ENCODE measurements at places on chromosomes 5 and 9.

DNA sequence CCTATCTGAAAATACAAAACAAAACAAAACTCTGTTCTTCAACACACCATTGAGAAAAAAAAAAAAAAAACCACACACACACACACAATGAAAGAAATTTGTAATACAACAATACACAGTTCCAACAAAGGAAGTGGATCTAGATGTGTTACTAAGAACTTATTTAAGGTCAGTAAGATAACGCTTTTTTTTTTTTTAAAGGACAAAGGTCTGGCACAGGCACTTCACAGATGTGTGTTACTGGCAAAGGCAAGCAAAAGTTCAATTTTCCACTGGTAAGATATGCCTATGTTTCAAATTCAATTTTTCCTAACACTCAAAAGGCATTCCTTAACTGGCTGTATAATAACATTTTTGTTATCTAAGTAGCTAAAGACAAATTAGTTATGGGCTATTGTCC, 3.6 kb downstream of the RFK start:
- DNase-seq: no peak

- DNase-seq: no peak
Measured at GRCh38 chr9:68836788-68837187, 131.7 kb downstream of the PIP5K1B start.

DNA sequence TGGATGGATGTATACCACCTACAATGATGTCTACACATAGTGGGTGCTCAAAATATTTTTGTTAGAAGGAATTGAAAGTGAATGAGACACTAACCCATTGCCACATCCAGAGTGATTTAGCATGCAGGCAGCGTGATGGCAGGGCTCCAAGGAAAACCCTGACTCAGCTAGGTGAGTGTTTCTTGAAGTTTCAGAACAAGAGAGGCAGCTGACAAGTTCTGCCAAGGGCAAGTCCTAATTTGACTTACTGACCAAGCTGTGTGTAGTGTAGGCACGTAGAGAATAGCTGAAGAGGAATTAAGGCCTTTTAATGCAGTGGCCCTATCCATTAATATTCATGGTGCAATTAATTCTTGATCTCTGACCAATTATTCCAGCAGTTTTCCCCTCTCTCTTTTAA, 107.8 kb upstream of the ATP10B start:
- peak; percentile 0 for DNase-seq

DNA sequence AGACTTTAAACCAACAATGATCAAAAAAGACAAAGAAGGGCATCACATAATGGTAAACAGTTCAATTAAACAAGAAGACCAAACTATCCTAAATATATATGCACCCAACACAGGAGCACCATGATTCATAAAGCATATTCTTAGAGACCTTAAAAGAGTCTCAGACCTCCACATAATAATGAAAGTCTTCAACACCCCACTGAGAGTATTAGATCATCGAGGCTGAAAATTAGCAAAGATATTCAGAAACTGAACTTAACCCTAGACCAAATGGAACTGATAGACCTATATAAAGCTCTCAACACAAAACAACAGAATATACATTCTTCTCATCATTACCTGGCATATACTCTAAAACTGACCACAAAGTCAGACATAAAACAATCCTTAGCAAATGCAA, 11.7 kb upstream of the SPINK14 start:
- DNase-seq: no peak

GRCh38 chr5:77210964-77211690, 647 bp downstream of the PDE8B start:
- DNase-seq: no peak

DNA sequence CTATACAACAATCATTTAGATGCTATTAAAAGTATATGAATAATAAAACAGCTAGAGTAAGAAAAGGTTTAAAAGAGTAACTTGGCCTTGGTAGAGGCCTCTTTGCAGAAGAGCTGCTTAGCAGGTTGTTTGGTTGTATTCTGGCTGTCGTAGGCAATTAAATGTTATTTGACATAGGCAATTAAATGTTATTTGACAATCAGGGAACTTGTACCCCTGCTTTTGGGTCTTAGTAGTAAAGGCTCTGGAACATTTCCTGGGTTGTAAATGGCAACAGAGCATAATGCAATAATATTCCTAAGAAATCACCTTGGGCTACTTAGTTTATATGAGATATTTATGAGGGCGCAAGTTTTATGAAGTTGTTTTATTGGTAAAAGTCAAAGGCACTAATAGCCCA, 84.4 kb upstream of the SLC28A3 start:
- no peak for DNase-seq

- no peak for DNase-seq
Measured at GRCh38 chr5:14706615-14707021, 42.1 kb downstream of the OTULIN start.

DNA sequence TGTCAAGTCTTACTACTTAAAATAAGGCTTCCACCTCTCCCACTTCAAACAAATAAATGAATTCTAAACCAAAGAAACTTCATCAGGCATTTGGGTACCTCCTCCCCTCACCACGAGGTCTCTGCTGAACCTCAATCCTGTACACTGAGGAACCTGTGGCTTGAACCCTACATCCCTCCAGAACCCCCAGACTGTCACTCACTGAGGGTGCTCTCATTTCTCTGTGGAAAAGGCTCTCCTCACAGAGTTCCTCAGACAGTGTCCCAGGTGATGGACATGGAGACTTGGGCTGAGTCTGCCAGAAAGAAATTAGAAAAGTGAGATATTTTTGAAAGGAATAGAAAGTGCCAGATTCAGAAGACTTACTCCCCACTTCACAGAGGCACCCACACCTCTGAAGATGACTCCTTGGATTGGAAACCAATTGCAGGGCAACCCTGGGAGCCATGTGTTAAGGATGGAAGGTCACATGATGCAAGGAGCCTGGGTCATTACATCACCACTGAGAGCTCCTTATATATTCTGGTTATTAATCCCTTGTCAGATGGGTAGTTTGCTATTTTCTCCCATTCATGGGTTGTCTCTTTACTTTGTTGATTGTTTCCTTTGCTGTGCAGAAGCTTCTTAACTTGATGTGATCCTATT, 19.8 kb downstream of the MLANA start:
- DNase-seq: no peak

GRCh38 chr9:113599646-113600022, 136.1 kb downstream of the RGS3 start:
- no peak for DNase-seq

- DNase-seq: no peak
Measured at GRCh38 chr9:77707383-77708063, 59.4 kb upstream of the GNA14 start.

DNA sequence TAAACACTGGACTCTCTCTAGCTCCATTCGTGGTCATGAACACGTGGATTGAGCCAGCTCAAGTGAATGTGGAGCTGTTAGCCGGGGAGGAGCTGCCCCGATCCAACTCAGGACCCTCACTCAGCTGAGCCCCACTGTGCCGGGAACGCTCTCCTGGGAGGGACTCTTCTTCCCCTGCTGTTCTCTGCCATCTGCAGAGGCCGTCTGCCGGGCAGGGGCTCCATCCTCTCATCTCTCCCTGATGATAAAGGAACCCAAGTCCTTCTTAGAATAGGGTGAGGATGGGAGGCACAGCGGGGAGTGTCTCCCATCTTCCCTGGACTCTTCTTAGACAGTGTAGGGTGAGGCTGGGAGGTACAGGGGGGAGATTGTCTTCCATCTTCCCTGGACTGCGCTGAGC, 120.5 kb upstream of the IRX4 start:
- no peak for DNase-seq

GRCh38 chr9:99107421-99107820, 2.5 kb downstream of the TGFBR1 start:
- DNase-seq: no peak

- DNase-seq: no peak
Measured at GRCh38 chr5:35850967-35851680, 5.6 kb upstream of the IL7R start.

DNA sequence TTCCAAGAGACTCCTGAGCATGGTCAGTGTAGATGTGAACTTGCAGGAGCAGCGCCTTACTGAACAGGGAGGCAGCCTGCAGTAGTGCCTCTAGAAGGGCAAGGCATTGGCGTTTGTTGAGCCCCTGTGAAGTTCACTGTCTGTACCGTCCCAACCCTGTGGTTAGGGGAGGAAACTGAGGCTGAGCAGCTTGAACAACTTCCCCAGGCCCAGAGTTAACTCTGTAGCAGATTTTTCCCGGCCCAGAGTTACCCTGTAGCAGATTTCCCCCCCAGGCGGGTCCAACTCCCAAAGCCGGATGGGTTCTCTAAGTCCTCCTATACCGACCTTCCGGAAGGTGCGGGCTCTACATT, 9.6 kb downstream of the LMX1B start:
- DNase-seq: no peak

- DNase-seq: no peak
Measured at GRCh38 chr5:149632311-149633251, 51.3 kb downstream of the ARHGEF37 start.

DNA sequence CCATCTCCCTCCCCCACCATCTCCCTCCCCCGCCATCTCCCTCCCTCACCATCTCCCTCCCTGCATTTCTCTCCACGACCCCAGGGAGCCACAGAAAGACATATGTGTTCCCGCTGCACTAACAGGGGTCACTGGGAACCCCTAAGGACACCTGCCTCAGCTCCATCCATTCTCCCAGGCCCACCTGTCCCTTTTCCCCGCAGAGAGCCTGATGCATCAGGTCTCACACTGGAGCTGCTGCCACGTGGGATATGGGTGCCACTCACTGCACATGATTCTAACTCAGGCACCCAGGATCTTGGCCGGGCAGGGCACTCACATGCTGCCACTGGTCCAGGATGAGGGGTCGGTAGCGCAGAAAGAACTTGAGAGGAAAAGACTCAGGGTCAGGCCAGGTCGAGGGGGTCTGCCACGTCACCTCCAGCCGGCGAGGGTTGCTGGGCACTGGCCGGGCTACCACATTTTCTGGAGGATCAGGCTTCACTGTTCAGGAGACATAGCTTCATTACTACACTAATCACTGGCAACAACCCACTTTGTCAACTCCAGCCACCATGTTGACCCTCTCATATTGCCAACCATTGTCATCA, 33.2 kb upstream of the ENHO start:
- DNase-seq: no peak

GRCh38 chr9:124500028-124500795, 7.0 kb downstream of the NR5A1 start:
- DNase-seq: no peak

DNA sequence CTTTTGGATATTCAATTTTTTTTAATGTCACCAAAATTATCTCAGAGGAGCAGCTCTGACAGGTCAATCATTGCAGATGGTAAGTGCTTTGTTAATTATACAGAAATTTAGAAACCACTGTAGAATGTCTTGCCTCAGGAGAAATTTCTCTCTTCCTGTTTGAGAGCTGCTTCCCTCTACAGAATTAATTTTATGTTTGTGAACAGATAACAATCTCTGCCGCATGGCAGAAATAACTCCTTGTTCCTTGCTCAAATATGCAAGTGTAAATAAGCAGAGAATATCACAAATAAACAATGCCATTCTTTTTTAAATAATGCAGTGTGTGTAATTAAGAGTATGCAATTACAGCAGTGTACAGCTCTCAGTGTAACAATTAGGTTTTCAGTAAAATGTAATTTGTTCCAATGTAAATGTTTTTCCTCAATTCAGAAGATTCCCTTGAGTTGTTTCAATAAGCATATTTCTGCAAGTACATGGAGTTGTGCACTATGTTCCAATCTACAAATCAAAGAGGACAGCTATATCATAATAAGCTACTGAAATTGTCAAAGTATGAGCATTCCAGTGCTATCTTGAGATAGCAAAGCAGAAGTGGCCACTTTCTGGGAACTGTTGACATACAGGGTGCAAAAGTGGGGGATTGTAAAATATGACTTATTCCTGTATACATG, 1012.8 kb downstream of the MAT2B start:
- no peak for DNase-seq

GRCh38 chr5:178152491-178153444, 917 bp downstream of the NHP2 start:
- DNase-seq: peak; percentile 0

GRCh38 chr5:1437876-1438559, 7.2 kb downstream of the SLC6A3 start:
- no peak for DNase-seq

DNA sequence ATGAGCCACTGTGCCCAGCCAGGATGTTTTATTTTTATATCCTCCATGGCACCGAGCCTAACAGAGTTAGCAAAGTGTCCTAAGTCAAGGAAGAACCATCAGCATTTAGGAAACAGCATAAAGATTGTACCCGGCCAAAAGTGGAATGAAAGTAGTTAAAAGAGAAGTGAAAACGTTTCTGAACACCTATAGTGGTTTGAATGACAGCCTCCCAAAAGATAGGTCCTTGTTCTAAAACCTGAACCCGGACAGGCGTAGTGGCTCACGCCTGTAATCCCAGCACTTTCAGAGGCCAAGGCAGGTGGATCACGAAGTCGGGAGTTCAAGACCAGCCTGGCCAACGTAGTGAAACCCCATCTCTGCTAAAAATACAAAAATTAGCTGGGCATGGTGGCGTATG, 37.4 kb downstream of the ZFAND5 start:
- DNase-seq: no peak

GRCh38 chr5:180305481-180305880, 13.6 kb upstream of the MAPK9 start:
- DNase-seq: no peak

GRCh38 chr5:57577432-57578175, 95.0 kb upstream of the ACTBL2 start:
- no peak for DNase-seq

DNA sequence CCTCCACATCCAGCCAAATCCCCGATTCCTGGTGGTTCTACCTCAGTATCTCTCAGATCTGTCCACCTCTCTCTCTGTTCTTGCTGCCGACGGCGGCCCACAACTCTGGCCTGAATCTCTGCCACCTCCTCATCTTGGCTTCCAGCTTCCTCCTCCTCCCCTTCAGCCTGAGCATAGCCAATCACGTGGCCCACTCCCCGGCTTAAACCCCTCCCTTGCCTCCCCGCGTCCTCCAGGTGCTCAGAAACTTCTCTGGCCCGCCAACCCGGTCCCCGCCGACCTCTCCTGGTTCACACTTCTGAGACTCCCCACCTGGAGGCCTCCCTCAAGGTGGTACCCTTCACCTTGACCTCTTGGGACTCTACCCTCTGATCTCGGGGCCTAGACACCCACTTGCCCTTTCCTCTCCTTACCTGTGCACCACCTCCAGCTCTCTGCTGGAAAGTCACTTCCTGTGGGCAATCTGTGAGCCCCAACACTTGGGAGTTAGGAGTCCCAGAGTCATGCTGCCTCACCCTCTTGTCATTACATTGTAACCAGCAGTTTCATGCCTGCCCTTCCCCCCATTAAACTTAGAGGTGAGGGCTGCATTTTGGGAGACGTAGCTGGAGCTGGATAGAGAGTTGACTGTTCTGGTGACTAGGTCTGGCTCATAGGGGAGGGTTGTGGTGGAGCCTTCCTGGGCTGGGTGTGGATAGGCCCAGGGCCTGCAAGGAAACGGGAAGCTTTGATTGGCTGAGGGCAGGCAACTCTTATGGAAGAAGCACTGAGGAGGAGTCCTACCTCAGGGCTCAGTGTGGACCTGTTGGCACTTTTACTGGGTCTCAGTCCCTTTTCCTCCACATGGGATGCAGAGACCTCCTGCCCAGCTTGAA, 4.5 kb upstream of the SET start:
- no peak for DNase-seq

DNA sequence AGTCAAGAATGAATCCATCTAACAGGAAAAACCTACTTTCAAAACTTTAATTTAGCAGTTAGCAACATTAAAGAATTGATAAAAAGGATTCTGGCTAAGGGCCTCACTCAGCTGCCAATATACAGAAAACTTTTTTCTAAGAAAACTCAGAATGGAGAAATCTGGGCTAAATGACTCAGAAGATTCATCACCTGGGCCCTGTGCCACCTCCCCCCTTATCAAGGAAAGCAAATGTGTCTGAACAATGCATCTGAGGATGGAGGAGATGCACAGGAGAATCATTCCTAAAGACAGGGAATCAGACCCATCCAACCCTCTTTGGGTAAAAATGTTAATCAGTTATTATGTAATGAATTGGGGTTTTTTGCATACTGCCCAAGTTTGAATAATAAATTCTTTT, 592.0 kb upstream of the DMAC1 start:
- no peak for DNase-seq
